Stimulated activated CD4-positive, alpha-beta T cell treated with anti-CD3 and anti-CD28 coated beads, Interleukin-15, amount 100 ng/mL, for 48 hours (primary cell): ENCODE measurements at places on chromosomes 12 and 14.

- no peak for DNase-seq
These were observed 5.3 kb downstream of the ALDH1L2 start for GRCh38 chr12:105078712-105079570.

DNA sequence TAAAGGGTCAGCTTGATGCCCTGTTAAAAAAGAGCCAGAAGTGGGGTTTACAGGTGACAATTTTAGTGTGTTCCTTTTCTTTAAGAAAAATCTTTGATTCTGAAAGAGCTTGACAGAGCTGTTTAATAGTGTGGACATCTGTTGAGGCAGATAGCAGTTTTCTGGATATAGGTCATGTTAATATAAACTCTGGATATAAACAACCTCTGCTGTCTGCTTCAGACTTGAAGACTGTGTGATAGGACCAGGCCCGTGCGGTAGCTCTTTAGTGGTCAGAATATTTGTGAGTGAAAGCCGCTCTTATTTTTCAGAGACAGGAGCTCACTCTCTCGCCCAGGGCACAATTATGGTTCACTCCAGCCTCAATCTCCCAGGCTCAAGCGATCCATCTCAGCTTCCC is 439.9 kb upstream of the RGS6 start:
- no peak for DNase-seq

DNA sequence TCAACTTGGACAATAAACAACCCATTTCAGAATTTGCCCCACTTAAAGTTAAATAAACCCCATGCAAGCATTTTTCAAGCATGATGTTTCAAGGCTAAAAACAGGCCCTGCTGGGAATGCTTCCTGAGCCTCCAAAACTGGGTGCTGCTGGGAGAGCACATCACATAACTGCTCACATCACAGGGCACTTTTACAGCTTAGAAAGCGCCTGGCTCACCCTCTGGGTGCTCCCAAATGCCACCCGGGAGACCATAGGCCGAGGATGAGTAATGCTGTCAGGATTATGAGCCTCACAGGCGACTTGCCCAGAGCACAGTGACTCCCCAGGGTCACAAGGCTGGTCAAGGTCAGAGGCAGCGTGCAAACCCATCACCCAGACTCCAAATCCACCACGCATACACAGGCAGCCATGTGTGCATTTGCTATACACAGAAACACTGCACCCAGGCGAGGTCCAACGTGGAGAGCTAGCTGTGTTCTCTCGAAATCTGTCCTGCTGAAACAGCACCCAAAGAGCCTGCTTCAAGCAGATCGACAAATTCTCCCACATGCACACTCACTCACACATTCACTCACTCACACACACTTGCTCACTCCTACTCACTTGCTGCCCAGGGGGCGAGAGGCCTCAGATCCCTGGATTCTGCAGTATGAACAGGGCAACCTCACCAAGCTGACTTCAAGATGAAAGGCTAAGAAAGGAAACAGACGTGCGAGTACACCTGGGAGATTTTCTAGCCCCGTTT is 58.7 kb downstream of the ITPK1 start:
- no peak for DNase-seq

GRCh38 chr12:32819424-32819823 is 63.7 kb upstream of the YARS2 start:
- no peak for DNase-seq

DNA sequence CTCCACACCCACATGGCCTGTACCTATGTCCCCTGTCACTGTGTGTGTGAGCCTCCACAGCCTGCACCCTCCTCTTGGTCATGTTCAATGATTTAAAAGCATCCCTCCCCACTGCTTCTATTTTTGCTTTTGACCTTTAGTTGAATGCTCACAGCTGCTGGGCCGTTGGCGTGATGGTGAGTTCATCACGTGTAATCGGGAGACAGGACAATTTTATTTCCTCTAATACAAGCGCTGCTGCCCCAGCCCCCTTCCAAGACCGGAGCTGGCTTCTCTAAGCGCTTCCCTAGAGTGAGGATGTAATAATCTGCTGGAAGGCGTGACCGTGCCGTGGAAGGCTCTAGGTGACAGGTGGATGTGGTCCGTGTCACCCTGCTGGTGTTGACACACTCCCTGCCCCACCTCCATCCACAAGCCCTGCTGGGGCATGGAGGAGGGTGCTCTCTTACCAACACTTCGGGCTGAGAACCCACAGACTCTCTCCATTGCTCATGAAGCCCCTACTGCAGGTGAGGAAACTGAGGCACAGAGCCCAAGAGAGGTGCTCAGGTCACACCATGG is 25.4 kb downstream of the CCDC85C start:
- DNase-seq: no peak

DNA sequence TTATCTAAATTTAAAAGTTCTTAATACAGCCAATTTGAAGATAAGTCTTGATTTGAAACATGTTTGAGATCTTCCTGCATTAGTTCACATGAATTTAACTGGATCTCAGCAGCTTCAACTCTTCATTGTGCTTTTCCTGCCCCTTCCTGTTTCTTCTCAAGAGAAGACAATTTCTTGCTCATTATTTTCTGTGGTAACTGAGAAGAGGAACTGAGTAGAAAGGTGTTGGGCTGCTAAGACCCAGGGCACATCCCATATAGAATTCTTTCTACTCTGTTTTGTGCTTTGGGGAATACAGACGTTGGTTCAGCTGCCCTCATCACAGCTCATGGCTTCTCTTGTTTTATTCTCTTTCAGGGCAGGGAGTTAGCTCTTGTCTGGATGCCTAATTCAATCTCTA is 110.2 kb downstream of the SNAPC1 start:
- no peak for DNase-seq

DNA sequence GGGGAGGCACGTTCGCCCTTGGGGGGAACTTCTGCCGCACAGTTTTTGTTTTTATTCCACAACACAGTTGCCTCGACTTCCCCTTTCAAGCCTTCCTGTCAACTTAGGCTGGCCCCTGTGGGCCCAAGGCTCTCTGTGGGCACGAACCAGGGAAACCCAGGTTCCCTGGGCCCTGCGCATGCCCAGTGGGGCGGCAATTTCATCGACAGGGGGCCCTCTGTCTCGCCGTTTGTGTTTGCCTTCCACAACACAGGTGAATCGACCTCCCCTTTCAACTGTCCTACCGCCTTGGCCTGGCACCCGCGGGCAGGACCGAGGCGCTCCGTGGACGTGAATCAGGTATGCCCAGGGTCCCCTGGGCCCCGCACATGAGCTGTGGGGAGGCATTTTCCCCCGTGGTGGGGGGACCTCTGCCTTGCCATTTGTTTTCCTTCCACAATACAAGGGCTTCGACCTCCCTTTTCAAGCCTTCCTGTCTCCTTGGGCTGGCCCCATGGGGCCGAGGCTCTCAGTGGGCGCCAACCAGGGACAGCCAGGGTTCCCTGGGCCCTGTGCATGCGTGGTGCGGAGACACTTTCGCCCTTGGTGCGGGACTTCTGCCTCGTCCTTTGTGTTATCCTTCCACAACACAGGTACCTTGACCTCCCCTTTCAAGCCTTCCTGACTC is 354.0 kb downstream of the ALG10 start:
- DNase-seq: no peak
